ENCODE measurements at places on chromosomes 16 and 17.

DNA sequence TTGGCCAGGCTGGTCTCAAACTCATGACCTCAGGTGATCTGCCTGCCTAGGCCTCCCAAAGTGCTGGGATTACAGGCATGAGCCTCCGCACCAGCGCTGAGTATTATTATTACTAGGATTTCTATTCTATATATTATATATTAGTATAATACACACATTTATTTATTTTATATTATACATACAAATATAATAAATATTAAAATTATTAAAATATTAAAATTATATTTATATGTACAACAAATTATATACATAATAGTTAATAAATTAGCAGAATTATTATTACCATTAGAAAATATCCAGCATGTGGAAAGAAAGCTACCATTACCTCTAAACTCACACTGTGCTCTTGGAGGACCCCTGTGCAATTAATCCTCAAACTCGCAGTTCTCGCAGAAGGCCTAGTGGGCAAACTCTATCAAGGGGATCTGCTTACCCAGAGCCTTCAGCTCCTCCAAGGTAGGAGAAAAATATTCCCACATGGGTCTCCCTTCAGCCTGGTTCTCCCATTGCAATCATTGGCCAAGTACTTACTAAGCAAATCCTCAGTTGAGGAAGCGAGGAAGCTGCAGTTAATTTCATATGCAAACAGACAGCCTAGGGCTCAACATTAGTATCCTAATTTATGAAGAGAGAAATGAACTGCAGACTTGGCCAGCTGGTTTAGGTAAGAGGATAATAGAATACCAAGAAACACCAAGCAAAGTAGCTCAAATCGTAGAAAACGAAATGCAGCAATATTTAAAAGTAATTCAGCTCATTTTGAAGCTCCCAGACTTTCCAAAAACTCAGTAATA, 241.4 kb upstream of the IRX5 start:
- no peak for DNase-seq

DNA sequence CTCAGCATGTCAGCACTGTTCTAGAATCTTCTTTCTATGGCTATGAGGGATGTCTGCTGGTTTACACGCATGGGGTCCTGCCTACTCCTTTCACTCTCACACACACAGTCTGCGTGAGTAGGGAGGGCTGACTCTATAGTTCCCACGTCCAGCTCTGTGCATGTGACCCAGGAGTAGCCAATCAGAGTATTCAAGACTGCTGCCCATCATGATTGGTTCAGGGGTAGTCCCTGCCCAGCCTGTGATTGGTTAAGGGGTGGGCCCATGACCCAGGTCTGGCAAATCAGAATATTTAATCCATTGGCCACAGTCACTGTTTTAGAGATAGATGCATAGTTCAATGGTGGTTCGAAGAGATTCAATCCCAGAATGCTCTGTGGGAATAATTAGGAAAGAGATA, 151.3 kb upstream of the IRX3 start:
- no peak for DNase-seq

DNA sequence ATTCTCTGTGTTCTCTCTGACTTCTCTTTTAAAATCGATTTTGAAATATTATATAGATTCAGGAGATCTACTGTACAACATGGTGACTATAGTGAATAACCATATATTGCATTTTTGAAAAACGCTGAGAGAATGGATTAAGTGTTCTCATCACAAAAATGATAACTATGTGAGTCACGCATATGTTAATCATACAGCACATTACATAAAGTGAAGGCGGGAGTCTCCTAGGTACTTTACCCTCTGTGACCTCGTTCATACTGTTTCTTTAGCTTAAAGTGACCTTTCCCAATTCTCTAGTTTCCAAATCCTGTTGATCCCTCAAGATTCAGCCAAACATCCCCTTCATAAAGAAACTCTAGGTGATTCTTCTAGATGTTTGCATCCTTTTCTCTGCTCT, 3.1 kb upstream of the KRTAP3-2 start:
- DNase-seq, result no peak

DNA sequence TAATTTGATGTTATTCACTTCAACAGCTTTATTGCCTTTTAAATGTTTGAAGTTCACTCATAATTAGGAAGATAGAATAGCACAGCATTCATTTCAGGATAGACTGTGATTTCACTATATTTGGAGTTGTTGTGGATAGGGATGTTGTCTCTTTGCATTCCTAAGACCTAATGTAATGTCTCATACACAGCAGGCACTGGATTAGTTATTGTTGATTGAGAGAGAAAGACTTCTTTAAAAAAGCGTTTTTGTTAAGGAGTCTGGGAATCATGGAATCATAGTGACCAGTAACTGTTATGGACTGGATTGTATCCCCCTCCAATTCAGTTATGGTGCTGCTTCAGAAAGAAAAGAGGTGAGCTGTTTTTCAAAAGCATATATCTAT, 122.0 kb downstream of the USP22 start:
- DNase-seq, result no peak

DNA sequence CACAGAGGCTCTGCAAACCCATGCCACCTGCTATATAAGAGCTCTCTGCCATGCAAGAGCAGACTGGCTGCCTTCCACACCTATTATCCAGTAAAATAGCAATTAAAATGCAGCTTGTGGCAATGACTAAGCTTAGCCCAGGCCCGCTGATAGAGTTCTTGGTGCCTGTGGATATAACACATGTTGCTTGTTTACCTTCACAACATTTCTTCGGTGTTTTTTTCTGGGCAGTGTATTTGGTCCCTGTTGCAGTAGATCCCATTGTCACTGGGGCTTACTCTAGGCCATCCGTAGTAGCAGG, 63.5 kb downstream of the SPECC1 start:
- no peak for DNase-seq

DNA sequence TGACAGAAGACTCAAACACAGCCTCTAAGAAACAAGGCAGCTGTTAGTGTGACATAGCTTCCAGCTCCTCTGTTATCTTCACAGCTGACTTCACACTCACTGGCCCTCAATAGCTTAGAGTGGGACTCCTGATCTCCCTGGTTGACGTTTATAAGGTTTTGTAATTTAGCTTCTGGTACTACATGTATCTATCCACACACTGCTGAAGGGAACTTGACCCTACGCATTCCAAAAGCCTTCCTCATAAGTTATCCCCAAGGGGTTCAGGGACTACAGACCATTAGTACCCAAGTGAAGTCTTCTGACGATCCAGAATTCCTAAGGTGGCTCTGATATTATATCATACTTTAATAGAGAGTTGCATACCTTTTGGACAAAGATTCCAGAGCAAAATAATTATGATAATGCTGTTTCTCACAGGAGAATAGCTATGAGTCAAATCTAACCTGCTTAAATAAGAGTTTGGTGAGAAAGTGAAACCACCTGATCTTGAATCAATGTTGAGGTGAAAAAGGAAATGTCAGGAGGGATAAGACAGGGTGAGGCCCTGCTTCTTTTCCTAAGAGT, 14.5 kb downstream of the ACACA start:
- peak; percentile 31 for DNase-seq

DNA sequence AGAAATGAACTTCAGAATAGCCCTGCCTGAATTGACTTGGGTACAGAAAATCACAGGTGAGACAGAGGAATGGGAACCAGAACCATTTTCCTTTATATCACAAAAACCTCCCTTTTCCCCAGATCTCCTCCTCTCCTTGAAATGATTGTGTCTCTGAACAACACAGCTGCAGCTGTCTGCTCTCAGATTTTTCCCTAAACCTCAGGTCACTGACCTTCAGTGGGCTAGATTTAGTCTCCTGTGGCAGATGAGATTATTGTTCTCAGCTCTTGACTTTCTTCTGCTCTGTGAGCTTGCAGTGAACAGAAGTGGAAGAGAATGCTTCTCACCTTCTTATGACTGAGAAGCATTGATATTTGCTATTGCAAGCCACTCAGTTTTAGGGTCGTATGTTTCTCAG, 92.3 kb upstream of the FAM20A start:
- no peak for DNase-seq

DNA sequence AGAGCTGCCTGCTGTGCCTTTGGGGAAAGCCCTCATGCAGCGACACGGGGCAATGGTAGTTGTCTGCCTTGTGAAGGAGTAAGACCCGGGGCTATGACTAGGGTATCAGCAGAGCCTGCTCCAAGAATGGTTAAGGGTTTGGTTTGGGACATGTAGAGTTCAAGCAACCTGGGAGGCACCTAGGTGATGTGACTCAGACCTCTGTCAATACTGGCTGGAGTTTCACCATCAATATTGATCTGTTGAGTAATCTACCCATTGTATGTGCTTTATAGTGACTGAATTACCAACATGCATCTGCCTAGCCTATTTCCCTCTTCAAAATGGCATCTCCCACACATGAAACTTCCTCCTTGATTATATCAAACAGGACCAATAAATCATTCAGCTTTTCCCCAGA, 398.4 kb upstream of the HSBP1 start:
- DNase-seq, result no peak

DNA sequence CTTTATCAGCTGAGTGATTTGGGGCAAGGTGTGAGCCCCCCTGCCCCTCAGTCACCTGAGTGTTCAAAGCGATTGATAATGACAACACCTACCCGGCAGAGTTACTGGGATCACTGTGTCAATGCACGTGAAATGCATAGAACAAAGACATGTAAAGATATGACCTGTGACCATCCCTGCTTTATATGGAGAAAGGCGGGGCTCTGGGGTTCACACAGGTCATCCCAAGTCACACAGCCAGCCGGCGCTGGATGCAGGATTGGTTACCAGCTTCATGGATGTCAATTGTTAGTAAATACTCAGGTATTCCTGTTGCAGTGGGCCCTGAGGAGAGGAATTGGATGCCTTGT, 64.4 kb downstream of the CRISPLD2 start:
- DNase-seq, result no peak

- peak; percentile 1 for DNase-seq
Observed at GRCh38 chr16:8173111-8173644, 417.1 kb downstream of the TMEM114 start.

GRCh38 chr17:63703556-63704258, 3.8 kb upstream of the LIMD2 start:
- DNase-seq, result no peak

GRCh38 chr17:46264456-46265198, 30.3 kb upstream of the LRRC37A start:
- no peak for DNase-seq

GRCh38 chr17:4304417-4305027, 40.7 kb upstream of the ANKFY1 start:
- peak; percentile 32 for DNase-seq

GRCh38 chr16:11390573-11391495, 45.6 kb downstream of the RMI2 start:
- no peak for DNase-seq

DNA sequence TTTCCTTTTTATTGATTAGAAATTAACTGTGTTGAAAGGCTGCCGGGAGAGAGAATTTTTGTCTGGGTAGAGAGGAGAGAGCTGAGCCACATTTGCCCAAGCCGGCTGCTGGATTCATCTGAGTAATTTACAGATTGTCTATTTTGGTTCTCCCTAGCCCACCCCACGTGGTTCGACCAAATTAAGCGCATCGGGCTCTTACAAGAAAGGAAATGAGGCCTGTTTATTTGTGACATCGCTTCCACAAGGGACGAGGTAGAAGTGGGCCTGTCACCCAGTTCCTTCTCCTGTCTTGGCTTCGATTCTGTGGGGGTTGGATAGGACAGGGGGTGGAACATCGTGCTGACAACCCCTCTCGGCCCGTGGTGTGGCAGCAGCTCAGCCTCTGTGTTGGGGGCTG, 42.9 kb downstream of the SYT17 start:
- no peak for DNase-seq

DNA sequence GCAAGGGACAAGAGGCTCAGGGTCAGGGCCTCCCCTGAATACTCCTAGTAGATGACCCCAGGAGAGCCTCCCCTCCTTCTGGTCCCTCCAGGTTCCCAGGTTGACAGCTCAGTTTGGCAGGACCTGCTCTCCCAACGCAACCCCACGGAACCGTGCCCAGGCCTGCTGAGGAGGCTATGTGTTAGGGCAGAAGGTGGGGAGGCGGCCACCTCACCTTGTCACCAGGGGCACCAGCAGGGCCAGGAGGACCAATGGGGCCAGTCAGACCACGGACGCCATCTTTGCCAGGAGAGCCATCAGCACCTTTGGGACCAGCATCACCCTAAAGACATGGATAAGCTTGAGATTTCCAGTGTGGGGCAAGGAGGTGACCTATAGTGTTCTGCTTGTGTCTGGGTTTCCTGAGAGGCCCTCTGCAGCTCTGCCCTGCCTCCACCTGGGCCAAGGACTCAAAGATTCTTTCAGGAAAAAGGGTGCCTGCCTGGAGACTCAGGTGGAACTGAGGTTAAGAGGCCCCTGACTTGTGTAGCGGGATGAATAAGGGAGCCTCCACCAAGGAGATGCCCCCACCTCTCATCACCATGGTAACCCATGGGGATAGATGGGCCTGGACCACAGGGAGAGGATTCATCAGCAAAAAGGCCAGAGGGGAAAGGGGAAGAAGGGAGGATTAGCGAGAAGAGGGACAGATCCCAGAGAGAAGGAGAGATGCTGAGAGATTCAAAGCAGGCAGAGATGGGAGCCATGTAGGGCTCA, 10.7 kb downstream of the COL1A1 start:
- no peak for DNase-seq

GRCh38 chr16:14198572-14198971, 127.5 kb downstream of the MRTFB start:
- DNase-seq, result no peak

DNA sequence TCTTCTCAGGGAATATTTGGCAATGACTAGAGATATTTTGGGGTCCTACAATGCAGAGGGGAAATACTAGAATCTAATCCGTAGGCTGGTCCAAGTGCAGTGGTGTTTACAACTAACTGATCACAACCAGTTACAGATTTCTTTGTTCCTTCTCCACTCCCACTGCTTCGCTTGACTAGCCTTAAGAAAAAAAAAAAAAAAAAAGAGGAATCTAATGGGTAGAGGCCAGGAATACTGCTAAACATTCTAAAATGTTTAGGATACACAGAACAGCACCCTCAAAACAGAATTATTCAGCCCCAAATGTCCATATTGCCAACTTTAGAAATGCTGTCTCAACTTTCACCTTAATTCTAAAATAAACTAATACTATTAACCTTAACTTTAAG, 49.0 kb upstream of the SKAP1 start:
- no peak for DNase-seq

DNA sequence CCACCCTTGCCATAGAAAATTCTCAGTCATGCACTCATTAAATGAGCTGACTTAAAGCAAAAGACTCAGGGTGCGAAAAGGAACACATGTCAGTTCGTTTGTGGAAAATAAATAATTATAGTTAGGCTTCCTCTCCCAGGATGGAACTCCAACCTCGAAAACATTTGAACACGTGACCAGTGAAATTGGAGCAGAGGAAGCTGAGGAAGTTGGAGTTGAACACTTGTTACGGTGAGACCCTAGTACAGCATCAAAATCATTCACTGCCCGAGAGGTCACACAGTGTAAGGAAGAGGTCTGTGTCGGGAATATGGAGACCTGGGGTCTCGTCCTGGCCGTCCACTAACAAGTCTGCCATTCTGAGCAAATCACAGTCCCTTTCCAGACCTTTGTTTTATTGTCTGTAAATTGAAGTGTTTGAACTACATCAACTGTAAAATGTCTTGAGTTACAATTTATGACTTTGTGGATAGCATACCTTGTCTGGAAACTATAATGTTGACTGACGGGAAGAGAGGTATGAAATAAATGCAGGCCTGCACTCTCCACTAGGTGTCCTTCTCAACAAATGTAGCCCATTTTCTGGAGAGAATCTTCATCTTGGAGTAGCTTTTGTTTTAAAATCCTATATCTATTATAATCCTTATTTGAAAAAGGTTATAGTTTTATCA, 7.7 kb downstream of the PSMD7 start:
- no peak for DNase-seq

- no peak for DNase-seq
Observed at GRCh38 chr17:80443916-80444643, 29.1 kb downstream of the ENDOV start.

Measured in stromal cell of bone marrow (primary cell).